Hematopoietic multipotent progenitor cell treated with erythropoietin and hydrocortisone succinate and interleukin-3 and kit ligand, for 8 days (in vitro differentiated cells): ENCODE measurements at places on chromosomes 6 and 20.

DNA sequence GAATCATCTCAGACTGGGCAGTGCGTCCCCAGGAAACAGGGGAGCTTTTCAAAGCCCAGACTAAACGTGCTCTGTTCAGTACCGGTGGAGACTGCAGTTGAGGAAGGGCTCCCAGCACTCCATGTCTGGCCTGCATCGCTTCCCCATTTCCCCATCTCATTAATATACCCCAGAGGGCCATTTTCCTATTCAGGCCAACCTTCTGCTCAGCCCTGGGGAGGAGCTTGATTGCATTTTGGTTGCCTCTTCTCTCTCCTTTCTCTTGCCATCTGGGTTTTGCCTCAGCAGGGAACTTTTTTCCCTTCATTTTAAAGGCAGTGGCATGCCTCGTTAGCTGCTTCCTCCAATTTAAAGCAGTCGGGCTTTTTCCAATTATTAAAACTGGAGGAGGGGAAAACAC lies 394.3 kb upstream of the SOX4 start:
- no peak for DNase-seq

- DNase-seq: peak; percentile 25
These were observed 108.5 kb downstream of the MAN1A1 start for GRCh38 chr6:119241111-119241465.

- DNase-seq: no peak
These were observed 3.9 kb downstream of the DOK5 start for GRCh38 chr20:54479138-54479906.

DNA sequence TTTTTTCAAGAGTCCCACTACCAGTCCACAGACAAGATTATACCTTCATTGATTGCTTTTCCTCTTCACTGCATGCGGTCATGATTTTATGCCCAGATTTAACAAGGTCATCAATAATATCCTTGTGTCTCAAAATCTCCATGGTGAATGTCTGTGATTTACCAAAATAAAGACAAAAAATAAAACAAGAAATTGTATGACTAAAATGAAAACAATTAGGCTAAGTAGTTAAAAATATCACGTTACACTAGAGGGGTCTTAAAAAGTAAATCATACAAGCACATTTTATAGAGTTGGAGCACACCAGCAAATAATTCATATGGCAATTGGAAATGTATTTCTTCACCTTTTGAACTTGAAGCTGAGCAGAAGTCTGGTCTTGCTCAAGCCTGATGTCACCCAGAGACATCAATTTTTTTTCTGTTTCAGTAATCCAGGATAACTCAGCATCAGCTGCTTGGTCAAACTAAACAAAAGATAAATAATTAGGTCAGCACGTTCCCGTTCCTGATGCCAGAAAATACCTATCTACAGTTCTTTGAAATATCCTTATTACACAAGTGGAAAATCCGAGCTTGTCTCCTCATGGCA lies 125.4 kb downstream of the DST start:
- DNase-seq: no peak

DNA sequence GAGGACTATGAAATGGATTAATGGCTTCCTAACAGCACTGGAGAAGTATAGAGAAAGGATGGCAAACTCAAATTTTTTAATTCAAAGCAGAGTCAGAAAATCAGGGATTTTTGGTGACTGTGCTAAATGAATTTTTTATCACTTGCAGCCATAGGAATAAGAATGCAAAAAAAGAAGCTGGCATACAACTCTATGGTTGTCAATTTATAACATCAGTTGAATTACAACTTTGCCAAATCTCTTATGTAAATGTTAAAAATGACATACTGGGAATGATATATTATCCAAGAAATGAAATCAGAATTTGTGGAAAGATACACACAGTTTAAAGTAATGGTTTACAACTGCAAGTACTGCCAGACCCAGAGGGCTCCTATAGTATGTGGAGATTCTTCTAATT lies 106.5 kb downstream of the HTR1B start:
- DNase-seq: no peak

- no peak for DNase-seq
These were observed 1.1 kb downstream of the ESR1 start for GRCh38 chr6:151808371-151809241.

- DNase-seq: peak; percentile 63
These were observed 134.3 kb downstream of the RTN4IP1 start for GRCh38 chr6:106495014-106495413.

DNA sequence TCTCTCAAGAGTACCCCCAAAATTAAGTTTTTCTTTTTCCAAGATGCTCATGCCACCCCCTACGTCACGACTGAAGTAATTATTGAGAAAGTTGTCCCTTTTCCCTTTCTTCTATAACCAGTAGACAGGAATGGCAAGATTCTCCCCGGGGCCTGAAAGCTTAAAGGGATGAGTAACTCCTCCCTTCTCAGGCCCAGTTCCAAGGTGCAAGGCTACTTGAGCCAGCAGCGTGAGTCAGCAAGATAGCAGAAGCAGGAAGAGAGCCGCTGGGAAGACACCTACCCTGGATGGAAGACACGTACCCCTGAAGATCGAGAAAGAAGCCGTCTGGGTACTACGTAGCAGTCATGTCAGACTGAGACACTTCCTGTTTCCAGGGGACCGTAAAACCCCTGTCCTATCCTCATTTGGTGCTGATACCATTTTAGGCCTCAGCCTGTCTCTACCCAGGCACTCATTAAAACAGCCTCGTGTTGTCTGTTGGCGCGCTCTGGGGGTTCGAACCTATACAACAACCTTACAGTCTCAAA lies 241.0 kb downstream of the ADGRG6 start:
- no peak for DNase-seq

DNA sequence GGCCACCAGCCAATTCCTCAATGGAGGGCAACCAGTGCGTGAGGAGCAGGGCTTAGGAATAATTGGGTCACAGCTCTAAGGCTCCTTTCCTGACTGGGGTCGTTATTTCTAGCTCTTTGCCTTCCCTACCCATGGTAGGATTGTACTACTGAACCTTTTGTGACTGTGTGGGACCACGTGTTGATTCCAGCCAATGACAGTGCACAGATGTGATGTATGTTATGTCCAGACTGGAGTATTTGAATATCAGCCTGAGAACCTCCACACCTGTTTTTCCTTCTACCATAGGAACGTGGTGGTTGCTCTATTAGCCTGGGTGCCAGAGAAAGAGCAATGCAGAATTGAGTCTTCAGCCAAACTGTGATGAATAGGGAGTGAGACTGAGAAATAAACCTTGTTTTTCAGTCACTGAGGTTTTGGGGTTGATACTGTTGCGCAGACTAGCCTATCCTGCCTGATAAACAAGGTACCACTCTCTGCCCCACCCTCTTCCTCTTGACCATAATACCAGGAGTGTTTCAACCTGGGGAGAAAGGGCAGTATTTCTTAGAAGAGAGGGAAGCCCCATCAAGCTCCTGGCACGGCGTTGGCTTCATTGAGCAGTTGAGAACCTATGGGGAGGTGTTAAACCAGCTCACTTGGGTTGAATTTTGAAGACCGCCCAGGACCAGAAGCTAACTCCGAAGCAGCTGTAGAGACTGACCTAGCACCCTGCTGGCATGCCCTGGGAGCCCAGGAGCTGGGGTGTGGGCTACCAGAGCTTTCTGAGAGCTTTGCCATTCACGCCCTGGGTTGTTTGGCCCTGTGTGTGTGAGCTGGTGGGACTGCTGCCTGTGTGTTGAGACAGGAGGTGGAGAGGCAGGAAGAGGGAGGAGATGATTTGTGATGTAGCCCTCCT lies 105.5 kb upstream of the BACH2 start:
- no peak for DNase-seq

GRCh38 chr6:15263780-15264374 lies 18.0 kb downstream of the JARID2 start:
- no peak for DNase-seq

- DNase-seq: no peak
These were observed 1.2 kb downstream of the DXO start for GRCh38 chr6:31970604-31971271.

DNA sequence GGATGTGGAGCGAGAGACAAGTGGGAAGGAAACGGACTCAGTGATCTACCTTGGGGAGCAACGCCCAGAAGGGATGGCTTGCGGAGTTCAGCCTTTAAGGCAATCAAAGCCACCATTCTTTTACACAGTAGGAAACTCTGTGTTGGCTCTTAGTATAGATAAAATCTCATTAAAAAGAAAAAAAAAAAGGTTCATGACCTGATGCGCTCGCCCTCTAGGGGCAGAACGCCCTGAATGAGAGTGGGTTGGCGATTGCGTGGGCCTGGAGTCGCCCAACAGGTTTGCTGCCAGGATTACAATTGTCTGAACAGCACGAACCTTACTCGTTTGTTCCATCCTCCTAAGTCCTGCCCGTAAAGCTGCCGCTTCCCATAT lies 1.2 kb downstream of the TPD52L1 start:
- peak; percentile 58 for DNase-seq

DNA sequence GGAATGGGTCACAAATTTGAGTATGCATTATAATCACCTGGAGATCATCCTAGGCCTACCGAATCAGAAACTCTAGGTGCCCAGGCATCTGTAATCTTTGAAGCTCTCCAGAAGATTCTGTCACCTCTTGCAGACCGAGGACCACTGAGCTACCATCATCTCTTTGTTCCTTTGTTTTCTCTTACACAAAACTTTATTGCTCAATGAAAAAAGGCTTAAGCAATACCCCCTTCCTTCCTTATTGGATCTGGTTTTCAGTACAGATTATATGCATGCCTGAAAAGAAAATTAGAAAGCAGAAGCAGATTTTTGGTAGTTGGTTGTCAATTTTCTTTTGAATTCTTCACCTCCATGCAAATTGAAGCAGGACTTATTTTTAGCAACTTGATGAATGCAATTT lies 31.3 kb downstream of the STX11 start:
- DNase-seq: no peak

DNA sequence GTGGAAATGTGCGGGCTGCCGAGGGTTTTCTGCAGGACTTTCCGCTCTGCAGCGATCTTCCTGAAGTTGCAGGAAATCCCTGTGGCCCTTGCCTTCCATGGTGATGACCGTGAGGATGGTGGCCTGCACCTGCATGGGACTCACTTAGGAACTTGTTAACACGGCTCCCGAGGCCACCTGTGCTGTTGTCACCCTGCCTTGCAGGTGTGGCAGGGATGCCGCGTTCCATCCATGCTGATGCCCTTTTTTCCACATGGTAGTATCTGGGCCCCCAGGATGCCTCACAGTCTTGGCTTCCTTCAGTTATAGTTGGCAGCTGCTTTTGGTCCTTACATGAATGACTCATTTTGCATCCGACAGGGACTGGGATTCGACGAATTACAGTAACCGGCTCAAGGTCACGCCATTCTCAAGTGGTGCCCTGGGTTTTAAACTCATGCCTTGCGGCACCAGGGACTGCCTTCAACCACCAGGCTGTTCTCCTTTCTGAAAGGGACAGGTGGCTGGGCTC lies 37.2 kb downstream of the SYNJ2 start:
- no peak for DNase-seq

GRCh38 chr6:32168807-32169591 lies 4.6 kb downstream of the EGFL8 start:
- no peak for DNase-seq

GRCh38 chr6:106293116-106293515 lies 32.4 kb downstream of the ATG5 start:
- DNase-seq: no peak
